NCI-H82 (cell line): ENCODE measurements at places on chromosomes 6 and 20.

DNA sequence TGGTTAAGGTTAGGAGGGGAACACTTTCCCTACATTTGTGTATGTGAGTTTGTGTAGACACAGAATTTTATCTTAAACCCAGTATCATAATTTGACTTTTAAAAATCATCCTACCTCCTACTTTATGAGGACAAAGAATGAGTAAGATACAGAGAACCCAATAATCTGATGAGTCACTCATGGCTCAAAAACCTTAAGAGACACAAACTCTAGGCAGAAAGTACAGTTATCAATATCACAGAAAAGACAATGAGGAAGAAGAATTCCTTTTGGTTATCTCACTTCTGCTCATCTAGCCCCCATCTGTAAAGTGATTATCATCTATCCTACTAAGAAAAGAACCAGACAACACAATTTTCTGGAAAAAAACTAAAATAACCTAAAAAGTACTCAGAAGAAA, 87.7 kb downstream of the EPB41L2 start:
- no peak for DNase-seq

DNA sequence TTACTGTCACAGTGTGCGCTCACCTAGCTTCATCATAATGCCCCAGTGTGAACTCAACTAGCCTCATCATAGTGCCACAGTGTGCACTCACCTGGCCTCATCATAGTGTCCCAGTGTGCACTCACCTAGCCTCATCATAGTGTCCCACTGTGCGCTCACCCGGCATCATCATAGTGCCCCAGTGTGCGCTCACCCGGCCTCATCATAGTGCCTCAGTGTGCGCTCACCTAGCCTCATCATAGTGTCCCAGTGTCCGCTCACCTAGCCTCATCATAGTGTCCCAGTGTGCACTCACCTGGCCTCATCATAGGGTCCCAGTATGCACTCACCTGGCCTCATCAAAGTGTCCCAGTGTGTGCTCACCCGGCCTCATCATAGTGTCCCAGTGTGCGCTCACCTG, 10.6 kb downstream of the TMEM242 start:
- DNase-seq: no peak

DNA sequence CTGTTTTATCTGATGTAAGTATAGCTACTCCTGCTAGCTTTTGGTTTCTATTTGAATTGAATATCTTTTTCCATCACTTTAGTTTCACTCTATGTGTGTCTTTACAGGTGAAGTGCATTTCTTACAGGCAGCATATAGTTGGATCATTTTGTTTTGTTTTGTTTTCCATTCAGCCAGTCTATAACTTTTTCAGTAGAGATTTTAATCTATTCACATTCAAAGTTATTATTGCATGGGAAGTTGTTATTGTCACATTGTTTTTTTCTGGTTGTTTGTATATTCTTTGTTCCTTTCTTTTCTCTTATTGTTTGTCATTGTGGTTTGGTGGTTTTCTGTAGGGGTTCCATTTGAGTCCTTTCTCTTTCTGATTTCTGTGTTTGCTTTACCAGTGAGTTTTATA, 151.2 kb downstream of the PDE10A start:
- no peak for DNase-seq

DNA sequence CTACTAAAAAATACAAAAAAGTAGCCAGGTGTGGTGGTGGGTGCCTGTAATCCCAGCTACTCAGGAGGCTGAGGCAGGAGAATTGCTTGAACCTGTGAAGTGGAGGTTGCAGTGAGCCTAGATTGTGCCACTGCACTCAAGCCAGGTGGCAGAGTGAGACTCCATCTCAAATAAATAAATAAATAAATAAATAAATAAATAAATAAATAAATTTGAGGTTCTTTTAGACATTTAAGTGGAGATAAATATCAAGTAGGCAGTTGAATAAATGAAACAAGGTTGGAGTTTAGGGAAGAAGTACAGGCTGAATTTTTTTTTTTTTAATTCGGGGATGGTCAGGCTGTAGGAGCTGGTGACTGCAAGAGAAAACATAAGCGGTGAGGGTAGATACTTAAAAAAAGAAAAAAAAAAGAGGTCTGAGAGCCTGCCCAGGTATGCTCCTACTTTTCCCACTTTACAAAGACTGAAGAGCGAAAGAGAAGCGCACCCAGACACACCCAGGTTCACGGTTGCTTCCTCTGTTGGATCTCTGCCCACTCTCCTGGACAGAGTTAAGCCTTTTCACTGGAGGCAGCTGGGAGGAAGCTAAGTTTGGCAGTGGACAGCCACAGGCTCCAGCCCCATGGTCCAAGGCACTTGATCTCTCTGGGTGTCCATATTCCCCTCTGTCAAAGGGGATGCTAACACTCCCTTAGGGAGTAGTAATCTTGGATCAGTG, 100.9 kb upstream of the PRDM1 start:
- no peak for DNase-seq

DNA sequence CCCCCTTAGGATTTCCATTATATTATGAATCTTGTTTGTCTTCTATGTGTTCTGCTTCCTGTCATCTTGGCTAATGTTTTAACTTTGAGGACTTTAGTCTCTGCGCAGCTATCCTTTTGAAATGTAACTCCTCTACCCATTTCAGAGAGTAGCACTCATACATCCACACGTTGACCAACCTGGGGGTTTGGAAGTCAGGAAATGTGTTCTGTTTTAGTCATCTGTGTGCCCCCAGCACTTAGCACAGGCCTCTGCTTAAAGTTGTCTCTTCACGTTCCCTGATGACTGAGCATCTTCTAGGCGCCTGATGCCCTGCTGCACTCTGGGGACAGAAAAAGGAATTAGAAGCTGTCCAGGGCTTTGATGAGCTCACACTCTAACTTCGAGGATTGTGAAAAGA, 47.9 kb downstream of the HMGN3 start:
- no peak for DNase-seq

DNA sequence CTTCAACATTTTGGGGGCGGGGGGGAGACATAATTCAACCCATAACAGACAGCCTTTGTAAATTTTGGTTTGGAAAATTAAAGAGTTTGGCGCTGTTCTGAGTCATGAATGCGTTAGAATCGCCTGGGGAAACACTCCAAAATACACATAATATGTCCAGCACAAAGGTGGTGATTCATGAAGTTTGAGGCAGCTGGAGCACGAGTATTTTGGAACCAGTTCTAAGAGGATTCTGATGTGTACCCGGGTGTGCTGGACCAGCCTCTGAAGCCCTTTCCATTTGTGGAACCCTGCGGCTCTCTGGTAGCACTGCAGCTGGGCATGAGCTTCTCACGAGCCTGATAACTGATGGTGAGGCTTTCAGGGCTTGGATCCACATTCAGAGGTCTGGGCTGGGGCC, 4.7 kb downstream of the GMPR start:
- no peak for DNase-seq

- no peak for DNase-seq
Observed at GRCh38 chr6:150312844-150313584, 55.8 kb upstream of the IYD start.

GRCh38 chr20:46282669-46283068, 25.6 kb downstream of the CDH22 start:
- peak; percentile 99 for DNase-seq

DNA sequence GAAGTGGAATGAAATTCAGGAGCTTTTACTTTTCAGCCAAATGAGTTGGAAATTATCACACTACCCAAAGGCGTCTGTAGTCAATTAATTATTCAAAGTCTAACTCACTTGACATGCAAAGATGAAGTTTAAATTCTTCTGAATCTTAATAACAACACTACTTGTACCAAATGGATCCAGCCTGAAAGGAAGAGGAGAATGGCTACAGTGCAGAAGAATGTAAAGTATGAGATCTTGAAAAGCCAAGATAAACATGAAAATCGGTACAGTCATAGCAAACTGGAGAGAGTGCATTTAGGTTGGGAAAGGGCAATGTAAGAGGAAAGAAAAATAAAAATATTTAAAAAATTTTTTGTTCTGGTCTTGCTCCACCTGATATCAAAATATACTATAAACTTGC, 195.5 kb downstream of the SIM1 start:
- no peak for DNase-seq

GRCh38 chr20:34861386-34862084, 11.1 kb downstream of the GGT7 start:
- DNase-seq: peak; percentile 77

GRCh38 chr20:43751167-43752050, 24.6 kb upstream of the GTSF1L start:
- DNase-seq: no peak

GRCh38 chr6:99143108-99143861, 195.5 kb upstream of the FBXL4 start:
- DNase-seq: no peak

DNA sequence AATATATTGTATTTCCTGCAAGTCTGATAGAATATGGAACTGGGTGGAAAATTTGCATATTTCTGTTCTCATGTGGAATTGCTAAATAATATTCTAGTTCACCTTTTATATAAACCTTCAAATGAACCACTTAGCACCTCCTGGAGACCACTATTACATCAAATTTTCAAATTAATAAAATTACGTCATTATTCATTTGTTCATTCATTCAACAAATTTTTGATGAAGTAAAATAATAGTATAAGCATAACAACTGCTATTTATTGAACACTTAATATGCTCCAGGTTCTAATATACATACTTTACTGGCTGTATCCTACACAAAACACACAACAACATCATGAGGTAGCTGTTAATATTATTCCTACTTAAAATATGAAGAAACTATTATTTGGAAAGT, 215.1 kb downstream of the KCNQ5 start:
- no peak for DNase-seq

DNA sequence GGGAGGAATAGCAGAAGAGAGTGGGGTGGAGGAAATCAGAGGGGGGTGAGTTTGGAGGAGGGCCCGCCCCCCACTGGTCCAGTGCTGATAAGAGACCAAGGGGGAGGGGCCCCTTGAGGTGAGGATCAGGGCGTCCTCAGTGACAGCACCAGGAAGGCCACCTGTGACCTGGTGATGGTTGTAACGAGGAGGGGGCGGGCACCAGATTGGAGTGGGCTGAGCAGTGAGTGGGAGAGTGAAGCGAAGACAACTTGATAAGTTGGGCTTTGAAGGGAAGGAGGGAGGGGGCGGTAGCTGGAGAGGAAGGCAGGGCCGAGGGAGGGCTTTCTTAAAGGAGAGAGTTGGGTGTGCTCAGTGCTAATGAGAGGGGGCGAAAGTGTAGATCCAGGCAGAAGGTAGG, 30.7 kb downstream of the CDH22 start:
- DNase-seq: no peak

DNA sequence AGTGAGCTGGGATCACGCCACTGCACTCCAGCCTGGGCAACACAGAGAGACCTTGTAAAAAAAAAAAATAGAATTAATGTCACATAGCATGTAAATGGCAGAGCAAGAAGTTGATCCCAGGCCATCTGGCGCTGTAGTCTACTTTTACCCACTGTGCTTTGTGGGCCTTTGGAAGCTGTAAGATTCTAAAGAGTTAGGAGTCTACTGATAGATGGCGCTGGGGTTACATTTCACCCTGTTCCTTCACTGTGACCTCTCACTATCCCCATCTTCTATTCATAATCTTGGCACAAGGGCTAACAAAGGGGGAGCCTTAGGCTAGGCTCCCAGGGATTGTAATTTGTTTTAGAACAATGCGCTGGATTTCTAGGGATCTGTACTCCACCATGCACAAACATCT, 24.4 kb downstream of the SIRPD start:
- peak; percentile 71 for DNase-seq

DNA sequence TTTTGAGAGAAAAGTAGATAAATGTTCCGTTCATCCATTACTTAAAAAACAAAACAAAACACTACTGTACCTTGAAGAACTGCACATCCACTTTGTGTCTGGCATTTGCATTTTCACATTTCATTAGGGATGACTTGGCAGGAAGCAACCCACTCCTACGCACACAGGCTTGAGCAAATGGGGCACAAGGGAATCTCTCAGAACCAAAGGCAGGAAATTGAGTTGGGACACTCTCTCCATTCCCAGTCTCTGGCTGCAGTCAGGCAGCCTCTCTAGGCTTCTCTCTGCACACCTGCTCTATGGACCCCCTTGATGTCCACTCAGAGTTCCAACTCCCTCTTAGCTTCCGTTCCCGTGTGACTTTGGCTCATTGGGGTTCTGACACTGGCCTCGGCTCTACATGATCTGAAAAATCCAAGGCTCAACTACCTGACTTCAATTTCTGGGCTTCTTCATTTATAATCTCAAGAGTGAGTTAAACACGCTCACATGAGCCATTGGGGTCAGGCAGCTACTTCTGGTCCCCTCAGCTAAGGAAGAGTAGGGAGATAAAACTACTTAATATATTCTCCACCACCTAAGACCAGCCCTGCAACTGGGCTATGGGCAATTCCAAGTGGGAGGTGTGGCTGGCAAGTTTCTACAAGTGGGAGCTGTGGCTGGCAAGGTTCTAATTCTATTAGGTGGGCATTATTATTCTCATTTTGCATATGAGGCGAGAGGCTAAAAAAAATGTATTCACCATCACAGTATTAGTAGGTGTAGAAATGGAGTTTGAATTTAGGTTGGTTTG, 251.9 kb downstream of the SOD2 start:
- no peak for DNase-seq

GRCh38 chr6:16301511-16301910, 63.1 kb downstream of the GMPR start:
- DNase-seq: no peak

DNA sequence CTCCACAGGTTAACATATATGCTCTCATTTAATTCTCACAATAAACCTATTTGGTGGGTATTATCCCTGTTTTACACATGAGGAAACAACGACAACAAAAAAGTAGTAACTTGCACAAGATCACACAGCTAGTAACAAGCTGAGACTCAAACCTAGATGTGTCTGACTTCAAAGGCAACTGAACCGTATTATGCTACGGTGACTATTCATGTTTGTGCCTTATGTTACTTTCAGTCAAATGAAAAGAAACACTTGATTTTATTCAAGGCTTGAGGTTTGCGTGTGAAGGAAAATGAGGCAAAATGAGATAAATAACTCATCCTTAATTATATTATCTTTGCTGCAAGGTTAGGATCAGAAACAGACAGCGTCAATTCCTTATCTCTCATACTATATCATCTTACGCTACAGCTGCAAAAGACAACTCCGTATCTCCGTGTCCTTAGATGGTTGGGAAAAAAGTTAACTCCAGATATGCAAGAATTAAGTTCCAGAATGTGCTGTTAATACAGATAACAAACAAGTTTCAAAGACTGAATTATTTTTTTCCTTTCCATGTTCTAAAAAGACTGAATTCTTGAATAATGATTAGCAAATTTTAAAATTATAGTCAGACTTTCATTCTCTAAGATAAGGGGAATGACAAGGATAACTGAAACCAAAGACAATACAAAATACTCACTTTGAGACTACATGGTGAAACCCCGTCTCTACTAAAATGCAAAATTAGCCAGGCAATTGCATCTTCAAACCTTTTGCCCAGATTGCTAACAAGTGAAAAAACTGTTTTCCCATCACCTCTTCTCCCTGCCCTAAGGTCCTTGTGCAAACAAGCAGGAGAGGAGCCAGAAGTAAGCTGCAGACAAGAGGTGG, 27.8 kb downstream of the STAU1 start:
- no peak for DNase-seq

- no peak for DNase-seq
Observed at GRCh38 chr6:79671600-79672266, 40.6 kb downstream of the SH3BGRL2 start.

DNA sequence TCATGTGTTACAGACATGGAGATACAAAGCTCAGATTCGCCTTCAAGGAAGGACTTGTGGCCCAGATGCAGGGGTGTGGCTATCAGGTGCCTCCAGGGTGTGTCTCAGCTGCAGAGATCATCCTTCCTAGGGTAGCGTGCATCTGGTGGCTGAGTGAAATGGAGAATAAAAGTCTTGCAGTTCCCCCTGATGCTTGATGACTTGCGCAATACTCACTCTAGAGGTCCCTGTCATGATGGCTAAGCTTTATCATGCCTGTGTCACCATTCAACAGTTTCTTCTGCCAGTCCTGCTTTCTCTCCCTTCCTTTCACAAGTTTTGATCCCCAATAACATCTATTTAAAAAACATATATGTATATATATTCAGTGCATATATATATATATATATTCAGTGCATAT, 228.1 kb downstream of the PAX1 start:
- no peak for DNase-seq
